ENCODE measurements at places on chromosomes 11 and 22.

DNA sequence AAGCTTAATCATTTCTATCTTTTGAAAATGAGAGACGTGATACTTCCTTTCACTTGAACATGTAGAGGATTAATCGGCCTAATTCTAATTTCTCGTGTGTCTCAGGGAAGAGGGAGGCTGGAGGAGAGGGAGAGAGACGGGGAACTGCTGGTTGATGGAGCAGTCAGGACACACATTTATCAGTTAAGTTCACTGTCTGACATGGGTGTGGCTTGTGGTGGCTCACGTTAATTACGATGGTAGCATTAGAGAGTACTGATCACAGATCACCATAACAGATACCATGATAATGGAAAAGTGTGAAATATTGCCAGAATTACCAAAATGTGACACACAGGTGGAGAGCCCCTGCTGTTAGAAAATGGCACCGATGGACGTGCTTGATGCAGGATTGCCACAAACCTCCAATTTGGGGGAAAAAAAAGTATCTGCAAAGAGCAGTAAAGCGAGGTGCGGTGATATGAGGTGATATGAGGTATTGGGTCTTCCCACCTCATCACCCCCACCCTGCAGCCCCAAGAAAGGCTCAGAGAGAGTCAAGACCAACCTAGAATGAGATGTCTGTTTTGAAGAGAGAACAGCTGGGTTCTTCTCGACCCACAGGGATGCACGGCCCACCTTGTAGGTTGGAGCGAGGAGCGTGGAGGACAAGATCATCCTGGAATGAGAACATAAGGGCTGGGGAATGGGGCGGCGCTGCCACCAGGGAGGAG lies 19.7 kb downstream of the ZBED4 start:
- no peak for DNase-seq

DNA sequence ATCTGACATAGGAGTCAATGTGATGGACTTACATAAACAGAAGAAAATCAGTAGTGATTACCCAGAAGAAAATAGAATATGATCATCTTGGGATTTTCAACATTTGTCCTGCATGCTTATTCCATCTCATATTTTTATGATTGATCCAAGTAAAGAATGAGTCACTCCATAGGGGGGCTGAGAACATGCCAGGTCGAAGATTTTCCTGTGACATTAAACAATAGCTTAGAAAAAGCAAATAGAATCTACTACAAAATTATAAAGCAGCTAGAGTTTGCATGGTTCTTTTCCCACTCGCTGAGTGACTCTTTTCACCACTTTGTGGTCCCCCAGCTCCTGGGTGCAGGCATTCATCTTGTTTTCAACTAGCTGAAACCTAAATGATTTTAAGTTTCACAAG lies 56.3 kb downstream of the DDI1 start:
- no peak for DNase-seq

- no peak for DNase-seq
Observed at GRCh38 chr11:62926680-62927455, 5.7 kb upstream of the CHRM1 start.

DNA sequence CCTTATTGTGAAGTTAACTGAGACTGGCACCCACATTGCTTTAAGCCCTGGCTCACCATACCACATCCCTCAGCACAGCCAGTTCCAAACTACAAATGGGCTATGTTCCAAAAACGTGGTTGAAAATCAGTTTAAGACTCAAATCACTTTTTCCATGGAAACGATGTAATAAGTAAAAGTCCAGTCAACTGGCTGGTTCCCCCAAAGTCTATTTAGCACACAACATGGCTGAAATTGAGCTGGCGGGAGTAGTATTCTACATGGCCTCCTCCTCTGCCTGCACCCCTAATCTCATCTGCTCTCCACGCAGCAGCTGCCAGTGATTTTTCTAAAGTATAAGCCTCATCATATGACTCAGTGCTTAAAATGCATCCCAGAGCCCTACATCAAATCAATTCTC lies 40.9 kb upstream of the BIRC3 start:
- no peak for DNase-seq

DNA sequence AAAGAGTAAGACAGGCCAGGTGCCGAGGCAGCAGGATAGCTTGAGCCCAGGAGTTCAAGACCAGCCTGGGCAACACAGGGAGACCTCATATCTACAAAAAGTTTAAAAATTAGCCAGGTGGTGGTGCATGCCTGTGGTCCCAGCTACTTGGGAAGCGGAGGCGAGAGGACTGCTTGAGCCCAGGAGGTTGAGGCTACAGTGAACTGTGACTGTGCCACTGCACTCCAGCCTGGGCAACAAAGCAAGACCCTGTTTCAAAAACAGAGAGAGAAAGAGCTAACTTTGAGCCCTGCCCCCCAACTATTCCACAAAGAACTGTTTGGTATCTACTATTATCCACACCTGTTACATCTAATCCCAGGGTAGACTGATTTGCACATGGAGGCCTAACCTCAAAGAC lies 49.2 kb upstream of the RAPSN start:
- DNase-seq: no peak

GRCh38 chr11:128734103-128734831 lies 40.4 kb downstream of the FLI1 start:
- DNase-seq: no peak

DNA sequence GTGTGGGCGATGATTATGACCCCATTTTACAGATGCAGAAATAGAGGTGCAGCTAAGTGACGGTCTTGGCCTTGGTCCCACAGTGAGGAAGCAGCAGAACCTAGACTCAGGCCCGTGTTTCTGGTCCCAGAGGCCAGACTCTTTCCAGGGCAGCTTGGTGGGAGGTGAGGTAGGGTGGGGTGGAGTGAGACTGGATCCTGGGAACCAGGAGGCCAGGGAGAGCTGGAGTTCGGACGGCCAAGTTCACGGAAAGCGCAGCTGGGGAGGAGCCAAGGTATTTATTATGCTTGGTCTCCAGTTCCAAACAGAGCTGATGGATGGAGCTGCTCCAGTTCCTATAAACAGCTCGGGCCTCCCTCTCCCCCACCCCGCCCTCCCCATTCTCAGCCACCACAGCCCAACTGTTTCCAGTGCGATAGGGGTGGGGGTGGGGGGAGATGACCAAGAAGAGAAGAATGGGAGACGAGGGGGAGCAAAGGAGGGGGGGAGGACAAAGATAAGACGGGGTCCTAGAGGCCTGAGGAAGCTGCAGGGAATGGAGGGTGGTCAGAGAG lies 16.2 kb downstream of the LRRC32 start:
- no peak for DNase-seq

DNA sequence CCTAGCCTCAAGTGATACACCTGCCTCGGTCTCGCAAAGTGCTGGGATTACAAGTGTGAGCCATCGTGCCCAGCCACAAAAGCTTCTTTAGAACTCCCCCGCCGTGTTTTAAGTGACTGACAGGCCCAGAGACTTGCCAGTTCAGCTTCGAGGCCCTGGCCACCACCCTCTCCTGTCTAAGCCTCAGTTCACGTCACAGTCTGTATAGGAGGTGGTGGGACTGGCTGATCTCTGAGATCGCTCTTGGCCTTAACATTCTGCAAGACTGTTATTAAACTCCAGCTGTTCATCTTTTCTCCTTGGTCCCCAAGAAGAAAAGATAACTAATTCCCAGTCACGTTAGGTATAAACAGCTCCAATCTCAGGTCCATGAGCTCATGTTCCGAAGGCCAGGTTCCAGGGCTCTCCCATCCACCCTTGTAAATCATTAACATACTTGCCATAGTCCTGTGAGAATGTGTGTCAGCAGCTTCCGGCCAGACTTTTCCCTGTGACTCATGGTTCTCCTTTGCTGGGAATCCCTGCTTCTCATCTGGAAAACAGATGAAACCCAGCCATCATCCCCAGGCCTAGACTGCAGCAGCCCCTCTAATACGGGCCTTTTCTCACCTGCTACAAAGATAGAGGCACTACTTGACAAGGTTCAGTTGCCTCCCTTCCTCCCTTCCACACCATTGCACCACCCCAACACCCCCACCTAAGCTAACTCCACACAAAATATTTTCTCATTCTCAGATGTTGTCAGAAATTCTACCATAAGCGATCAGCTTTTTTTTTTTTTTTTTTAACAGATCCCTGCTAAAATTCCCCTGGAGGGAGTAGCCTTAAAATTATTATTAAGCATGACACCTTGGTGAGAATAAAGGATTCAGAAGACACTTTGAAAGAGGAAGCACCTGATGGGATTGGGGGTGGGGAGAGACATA lies 5.6 kb upstream of the KIAA0930 start:
- no peak for DNase-seq

DNA sequence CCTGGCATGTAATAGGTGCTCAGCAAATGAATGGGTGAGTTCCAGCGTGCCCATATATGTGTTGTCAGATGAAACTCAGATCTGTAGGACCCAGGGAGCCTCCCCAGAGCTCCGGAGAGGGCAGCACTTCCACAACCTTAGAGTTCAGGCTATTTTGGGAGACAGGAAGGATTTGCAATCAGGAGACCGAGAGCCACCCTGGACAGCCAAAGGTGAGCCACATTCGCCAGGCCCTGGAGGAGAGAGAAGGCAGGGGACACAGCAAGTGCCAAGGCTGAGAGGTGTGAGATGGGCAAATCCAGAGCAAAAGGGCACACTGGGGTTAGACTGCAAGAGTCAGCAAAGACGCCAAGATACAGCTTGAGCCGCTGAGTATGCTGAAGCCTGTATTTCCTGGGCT lies 66.4 kb downstream of the CD82 start:
- no peak for DNase-seq

DNA sequence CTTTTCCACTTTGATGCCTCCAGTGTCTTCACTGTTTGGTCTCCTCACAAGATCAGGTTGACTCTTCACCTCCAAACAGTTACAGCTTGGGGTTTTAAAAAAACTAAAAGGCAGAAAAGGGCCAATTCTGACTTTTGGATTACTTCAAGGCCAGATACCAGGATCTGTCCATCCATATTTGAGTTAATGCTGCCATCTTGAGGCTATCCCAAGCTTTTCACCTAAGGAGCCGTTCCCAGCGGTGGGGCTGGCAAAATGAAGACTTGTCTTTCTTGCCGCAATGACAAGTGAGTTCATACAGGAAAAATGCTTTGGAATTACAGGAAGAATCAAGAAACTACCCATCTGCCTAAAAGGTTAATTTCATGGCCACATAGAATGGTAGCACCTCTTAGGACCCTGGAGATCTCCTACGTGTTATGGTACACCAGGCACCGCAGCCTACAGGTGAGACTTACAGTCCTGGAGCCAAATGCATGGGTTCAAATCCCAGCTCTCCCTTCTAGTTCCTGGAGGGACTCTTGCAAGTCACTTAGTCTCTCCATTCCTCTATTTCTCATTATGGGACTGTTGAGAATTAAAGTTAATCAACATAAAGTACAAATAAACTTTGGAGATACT lies 6.0 kb upstream of the OR5B21 start:
- no peak for DNase-seq

DNA sequence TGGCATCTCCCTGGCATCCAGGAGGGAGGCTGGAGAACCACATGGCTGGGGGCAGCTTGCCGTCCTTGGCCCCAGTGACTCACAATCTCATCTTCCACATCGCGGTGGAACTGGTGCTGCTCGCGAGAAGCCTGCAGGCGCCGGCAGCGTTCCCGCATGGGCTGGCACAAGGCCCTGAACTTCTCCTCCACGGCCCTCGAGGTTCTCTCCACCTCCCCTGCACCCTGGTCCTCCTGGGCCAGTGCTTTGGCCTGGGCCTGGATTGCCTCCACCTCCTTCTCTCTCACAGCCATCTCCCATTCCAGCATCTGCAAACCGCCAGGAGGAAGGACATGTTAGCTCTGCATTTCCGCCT lies 16.3 kb upstream of the RBM4B start:
- DNase-seq: no peak

DNA sequence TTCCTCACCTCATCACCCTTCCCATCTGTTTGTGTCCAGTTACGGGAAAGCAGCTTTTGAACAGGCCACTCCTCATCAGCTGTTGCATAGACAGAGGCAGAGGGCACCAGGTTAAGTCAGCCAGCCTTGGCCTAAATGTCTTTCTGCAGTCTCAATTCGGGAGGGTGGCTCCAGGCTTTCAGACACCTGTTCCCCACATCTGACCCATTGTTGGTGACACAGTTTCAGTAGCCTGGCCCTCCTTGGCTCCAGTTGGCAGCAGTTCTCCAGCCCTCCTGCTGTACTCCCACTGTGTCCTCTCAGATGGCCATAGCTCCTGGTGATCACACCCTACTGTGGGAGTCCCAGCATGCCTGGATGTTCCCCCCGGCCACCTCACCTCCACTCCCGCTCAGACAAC lies 70.8 kb upstream of the MYOD1 start:
- no peak for DNase-seq

DNA sequence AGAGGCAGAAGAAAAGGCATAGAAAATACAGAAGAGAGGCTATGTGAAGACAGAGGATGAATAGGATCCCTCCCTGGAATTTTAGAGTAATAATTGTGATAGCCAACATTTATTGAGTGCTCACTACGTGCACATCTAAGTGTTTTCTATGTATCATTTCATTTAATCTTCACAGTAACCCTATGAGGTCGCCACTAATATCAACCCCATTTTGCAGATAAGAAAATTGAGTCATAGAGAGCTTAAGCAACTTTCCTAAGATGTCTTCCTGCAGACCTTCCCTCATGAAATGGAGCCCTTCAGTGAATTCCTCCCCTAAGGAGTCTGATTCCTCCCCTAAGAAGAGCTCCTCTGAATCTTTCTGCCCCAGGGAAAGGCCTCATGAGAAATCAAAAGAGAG lies 38.1 kb downstream of the RRP8 start:
- no peak for DNase-seq

- DNase-seq: no peak
Observed at GRCh38 chr22:35409783-35410662, 10.1 kb downstream of the MCM5 start.

GRCh38 chr11:79100093-79100910 lies 340.5 kb downstream of the TENM4 start:
- DNase-seq: no peak

DNA sequence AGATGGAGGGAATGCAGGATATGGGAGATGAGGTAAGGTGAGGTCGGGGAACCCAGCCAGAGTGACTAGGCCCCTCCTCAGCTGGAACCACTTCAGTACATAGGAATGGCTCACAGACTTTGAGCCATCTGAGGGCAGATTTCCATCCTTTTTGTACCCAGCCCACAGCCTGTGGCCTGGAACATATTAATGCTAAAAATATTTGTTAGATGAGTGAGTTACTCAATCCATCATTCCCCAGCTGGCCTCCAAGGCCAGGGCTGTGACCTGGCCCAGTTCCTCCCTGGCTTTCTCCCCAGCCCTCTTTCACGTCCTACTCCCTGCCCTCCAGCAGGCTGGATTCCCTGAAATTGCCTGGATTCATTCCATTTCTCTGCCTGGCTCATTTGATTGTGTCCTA lies 57.2 kb upstream of the PRDM11 start:
- no peak for DNase-seq

- no peak for DNase-seq
Observed at GRCh38 chr22:32920734-32921133, 119.2 kb downstream of the TIMP3 start.

- DNase-seq: no peak
Observed at GRCh38 chr22:45306139-45306538, 3.6 kb upstream of the FAM118A start.

DNA sequence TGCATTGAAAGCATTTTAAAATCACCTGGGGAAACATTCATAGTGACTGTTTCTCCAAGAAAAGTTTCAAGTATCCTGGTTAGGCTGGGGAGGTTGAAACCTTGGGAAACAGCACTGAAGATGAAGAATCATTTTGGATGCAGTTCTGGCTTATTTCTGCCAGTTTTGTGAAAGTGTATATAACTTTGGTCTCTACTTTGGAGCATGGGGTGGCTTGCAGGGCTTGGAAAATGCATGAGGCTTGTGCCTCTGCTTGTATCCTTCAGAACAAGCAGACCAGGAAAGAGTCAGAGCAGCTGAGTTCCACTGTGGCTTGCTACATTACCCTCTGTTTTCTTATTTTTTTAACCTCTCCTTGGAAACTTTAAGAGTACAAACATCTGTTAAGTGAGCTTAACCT lies 19.5 kb downstream of the SLC5A12 start:
- DNase-seq: no peak

Data from stimulated activated CD4-positive, alpha-beta T cell treated with anti-CD3 and anti-CD28 coated beads, Interleukin-15, amount 100 ng/mL, for 1 hour (primary cell).